ENCODE measurements at places on chromosomes 6 and 20.
A peak's percentile ranks its signal among the peaks of the same experiment; 100 is the strongest.

DNA sequence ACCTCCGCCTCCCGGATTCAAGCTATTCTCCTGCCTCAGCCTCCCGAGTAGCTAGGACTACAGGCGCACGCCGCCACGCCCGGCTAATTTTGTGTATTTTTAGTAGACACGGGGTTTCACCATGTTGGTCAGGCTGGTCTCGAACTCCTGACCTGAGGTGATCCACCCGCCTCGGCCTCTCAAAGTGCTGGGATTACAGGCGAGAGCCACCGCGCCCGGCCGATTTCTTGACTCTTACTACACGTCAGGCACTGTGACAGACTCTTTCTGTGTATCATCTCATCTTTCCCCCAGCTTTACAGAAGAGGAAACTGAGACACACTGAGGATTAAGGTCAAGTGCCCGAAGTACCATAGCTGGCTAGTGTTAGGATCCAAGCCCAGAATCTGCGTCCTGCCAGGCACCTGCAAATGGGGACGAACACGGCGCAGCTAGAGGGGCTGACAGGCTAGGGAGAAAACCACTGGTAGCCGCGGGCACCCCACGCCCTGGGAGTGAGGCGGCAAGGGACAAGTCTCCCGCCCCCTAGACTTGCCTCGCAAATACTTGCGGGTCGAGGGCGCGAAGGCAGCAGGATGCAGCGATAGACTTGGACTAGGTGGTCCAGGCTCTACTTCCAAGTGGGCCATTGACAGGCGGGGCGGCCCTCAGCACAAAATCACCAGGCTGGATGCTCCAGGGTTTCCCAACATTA is 1.1 kb upstream of the TAF8 start:
- DNase-seq: no peak

GRCh38 chr20:32524829-32525501 is 60.2 kb downstream of the NOL4L start:
- DNase-seq: peak; percentile 94

- no peak for DNase-seq
Measured at GRCh38 chr20:44759595-44759994, 13.9 kb downstream of the KCNK15 start.

GRCh38 chr6:10154251-10154650 is 260.6 kb downstream of the TFAP2A start:
- peak; percentile 32 for DNase-seq

GRCh38 chr6:149608381-149608982 is 40.0 kb downstream of the KATNA1 start:
- DNase-seq: no peak
